ENCODE measurements at places on chromosomes 6 and 20.

GRCh38 chr6:131822119-131822518 is 14.3 kb downstream of the ENPP1 start:
- DNase-seq = no peak

DNA sequence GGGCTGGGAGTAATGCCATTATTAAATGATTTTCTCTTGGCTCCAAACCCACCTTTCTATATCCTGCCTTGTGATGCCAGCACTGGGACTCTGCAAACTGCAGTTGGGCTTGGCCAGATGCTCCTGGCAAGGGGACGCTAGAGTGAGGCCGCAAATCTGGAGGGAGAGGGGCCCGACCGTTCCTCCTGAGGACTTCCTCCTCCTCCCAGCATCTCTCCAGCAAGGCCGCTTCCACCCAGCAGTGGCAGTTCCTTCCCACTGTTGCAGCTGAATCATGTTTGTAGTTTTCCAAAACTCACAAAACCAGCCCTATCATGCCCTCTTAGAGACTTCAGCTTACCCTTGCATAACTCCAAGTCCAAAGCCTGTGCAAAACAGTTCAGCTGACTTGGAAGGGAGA is 244.4 kb downstream of the FOXA2 start:
- DNase-seq = no peak

- no peak for DNase-seq
These were observed 19.0 kb downstream of the VAPB start for GRCh38 chr20:58407966-58408557.

- DNase-seq = no peak
These were observed 400.0 kb upstream of the HTR1E start for GRCh38 chr6:86537292-86537861.

GRCh38 chr6:9463311-9463710 is 951.6 kb downstream of the TFAP2A start:
- DNase-seq = no peak

- no peak for DNase-seq
These were observed 165.1 kb upstream of the AFDN start for GRCh38 chr6:167661552-167662044.

- DNase-seq = no peak
These were observed 445.6 kb upstream of the SOX4 start for GRCh38 chr6:21147995-21148394.

- DNase-seq = no peak
These were observed 14.5 kb downstream of the DIDO1 start for GRCh38 chr20:62911701-62912280.

GRCh38 chr6:121612927-121613326 is 177.5 kb downstream of the GJA1 start:
- no peak for DNase-seq

GRCh38 chr6:40728643-40729042 is 141.5 kb upstream of the LRFN2 start:
- DNase-seq = no peak
